Stimulated activated CD4-positive, alpha-beta T cell treated with anti-CD3 and anti-CD28 coated beads, Interleukin-4, amount 100 ng/mL, for 4 hours (primary cell): ENCODE measurements at places on chromosomes 3 and 15.

DNA sequence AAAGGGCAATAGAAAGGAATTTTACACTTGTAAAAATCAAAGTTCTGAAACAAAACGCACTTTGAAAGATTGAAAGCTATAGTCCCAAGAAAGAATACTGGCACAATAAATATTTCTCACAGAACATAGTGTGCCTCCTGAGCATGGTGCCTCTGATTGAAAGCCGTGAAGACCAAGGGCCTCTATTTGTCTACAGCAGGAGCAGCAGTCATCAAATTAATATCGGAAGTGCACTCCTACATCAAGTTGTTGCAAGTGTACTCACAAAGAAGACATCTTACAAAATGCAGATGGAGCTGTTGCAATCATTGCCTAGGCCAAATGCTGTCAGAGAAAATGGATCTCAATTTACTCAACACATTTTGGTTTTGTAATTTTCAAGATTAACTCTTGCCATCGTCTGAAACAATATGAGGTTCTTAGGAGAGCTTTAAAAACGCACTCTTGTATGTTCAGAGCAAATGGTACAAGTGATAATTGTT is 9.2 kb upstream of the WDR49 start:
- no peak for DNase-seq

DNA sequence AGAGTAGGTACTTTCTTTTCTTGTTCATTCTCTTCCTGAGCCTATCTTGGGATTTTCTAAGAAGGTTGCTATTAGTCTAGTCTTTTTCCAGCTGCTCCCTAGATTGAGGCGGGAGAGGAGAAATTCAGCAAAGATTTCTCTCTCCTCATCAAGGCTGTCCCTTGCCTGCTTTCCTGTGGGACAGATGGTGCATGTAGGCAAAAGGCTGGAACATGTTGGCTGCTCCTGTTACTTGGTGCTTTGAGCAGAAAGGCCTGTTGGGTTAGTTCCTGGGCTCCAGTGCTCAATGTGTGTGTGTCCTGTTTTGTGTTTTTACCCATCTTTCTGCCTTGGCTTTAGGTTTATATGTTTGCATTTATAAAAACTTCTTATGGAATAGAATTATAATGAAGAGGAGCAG is 9.1 kb upstream of the SNRPN start:
- DNase-seq: no peak

DNA sequence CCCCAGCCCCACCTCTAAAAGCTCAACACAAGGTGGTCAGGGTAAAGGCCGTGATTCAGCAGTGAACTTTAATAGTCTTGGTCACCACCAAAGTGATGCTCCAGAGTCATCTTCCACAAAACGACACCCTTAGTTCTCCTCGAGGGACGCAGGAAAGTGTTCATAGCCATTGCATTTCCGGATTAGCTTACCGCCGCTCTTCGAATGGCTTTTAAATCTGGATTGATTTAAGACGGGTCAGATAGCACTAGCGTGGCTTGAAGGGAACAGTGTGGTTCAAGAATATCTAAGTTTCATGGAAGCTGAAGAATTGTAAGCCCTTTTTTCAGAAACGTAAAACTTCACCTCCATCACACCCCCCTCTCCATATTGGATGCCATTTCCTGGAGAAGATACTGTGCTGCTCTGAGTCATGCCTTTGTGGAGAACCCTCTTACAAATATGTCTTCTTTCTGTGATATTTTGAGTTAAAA is 829 bp downstream of the RNF7 start:
- peak; percentile 2 for DNase-seq

DNA sequence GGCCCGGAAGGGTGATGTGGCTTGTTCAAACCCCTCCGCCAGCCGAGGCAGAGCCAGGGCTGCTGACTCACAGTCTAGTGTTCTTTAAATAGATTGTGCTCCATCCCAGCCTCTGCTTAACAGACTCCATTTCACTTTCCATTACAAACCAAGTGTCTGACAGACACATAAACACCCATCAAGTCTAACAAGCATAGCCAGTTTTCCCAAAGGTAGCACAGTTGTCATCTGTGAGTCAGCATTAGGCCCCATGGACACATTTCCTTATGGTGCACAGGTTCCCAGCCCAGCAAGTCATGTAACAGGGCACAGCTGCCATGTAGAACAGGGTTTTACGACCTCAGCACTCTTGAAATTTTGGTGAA is 109.9 kb upstream of the RAP2B start:
- DNase-seq: no peak

DNA sequence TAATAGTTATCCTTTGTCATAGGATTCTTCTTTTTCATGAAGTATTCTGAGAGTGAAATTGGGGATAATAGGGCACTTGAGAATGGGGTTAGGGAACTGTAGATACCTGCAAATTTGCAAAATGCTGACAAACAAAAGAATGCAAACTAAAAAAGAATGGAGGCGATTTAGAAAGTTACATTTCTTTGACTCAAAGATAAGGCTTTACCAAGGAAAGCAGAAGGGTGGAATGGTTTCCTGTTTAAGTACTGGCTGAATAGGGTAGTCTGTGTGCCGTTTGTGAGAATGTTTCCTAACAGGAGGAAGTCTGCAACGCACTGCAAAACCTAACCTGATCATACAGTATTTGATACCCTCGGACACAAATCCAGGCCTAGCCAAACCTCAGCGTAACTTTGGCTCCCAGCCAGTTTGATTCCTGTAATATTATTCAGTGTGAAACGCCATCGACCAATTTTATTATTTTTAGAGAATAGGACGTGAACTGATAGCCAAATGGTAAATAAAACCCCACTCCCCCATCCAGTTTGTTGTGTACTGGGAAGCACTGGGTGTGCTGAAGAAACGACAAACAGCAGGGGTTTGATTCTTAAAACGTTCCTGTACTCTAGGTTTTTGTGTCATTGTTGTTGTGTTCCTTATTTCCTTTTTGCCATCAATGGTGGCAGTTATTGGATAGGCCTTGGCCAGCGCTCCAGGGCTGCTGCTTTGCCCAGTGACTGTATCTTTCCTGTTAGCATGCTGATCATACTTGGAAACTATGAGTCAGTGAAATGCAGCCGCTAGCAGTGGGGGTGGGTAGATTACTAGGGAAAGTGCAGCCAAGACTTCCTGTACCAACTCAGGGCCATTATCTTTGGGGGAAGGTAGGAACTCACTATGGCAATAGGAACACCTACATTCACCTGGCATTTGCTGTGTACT is 148.0 kb upstream of the TBL1XR1 start:
- peak; percentile 81 for DNase-seq

GRCh38 chr15:35987056-35987455 is 441.1 kb upstream of the DPH6 start:
- no peak for DNase-seq

DNA sequence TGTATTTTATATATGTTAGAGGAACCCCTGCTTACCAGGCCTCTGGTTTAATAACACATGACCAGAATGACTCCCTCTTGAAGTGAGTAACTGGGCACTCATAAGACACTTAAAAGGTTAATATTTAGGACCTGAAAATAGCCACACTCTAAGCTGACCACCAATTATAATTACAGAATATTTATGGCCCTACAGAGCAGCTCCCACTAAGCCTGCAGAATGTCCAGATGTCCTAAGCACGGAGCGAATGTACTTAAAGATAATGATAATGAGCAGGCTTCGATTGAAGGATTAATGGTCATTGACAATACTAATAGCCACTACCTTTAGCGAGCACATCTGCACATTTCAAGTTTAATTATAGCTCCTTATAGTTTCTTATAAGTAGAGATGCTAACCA is 22.8 kb upstream of the KCTD6 start:
- no peak for DNase-seq

DNA sequence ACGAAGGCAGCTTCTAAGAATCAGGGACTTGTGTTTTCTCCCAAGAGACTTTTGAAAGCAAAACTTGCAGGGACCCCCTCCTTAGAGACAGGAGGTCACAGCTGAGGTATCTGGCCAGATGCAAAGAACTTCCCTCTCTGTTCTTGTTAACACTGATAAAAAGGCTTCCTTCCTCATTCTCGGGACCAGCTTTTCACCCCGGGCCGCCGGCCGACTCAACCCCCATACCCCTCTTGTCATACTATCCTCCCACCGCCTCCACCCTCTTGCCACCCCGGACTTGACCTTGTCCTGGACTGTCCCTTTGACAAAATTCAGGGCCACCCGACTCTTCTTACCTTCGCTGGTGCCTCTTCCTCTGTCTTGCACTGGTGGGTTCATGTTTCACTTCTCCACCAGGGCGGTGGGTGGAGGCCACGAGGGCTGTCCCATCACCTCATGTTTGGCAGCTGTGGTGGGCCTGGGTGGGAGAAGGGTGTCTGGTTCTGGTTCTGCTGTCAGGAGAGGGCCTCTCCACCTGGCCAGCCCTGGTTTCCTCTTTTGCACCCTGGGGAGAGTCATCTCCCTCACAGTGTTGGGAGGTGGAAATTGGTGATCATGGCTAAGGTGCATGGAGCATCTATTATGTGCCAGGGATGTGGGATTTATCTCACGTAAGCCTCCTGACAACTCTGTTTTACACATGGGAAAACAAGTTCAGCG is 32.5 kb downstream of the BHLHE40 start:
- DNase-seq: no peak

- no peak for DNase-seq
These were observed 27.4 kb downstream of the MIX23 start for GRCh38 chr3:122355612-122356011.

DNA sequence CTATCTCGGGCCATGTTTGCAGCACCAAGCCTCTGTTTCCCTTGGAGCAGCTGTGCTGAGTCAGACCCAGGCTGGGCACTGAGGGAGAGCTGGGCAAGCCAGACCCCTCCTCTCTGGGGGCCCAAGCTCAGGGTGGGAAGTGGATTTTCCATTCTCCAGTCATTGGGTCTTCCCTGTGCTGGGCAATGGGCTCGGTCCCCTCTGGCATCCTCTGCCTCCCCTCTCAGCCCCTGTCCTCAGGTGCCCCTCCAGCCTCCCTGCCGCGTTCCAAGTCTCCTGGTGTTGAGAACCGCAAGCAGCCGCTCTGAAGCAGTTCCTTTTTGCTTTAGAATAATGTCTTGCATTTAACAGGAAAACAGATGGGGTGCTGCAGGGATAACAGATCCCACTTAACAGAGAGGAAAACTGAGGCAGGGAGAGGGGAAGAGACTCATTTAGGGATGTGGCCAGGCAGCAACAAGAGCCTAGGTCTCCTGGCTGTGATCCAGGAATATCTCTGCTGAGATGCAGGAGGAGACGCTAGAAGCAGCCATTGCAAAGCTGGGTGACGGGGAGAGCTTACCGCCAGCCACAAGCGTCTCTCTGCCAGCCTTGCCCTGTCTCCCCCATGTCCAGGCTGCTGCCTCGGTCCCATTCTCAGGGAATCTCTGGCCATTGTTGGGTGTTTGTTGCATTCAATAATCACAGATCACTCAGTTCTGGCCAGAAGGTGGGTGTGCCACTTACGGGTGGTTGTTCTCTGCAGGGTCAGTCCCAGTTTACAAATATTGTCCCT is 1.2 kb downstream of the RHO start:
- DNase-seq: no peak

GRCh38 chr15:38479266-38479665 is 25.3 kb downstream of the FAM98B start:
- DNase-seq: no peak

DNA sequence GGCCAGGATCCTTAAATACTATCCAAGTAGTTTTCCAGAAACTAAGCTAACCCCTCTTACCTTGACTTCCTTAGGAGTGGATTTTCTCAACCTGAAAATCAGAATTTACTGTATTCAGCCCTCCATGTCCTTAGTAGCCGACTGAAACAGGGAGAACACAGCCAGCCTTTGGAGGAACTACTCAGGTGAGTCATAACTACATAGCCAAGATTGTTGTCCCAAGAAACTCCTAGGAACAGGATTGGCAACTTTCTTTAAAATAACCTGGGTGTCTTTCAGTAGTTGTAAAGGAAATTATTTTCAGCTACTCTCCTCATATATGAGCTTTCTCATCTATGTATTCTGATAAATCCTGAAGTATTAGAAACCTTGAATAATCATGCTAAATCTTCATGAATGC is 22.3 kb downstream of the FANCD2OS start:
- DNase-seq: no peak

DNA sequence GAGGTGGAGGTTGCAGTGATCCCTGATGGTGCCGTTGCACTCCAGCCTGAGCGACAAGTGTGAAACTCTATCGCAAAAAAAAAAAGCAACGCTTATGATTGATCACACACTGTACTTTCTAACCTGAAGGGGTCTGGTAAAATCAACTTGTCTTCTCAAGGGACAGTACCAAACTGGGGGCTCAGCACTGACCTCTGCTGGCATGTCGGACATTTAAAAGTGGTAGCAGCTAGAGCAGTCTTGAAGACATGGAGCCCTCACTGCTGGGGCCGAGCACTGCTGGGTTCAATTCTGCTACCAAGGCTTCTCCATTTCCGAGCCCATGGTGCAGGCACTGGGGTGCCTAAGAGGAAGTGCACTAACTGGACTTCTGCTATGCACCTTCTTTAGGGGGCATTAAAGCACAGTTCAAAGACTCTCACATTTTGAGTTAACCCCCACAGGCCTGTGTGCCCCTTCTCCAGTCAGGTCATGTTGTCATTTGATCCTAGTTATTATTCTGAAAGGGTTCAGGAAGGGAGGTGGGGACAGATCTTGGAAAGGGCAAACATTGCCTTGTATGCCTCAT is 26.4 kb upstream of the LAMP3 start:
- DNase-seq: peak; percentile 41

- no peak for DNase-seq
These were observed 256.7 kb upstream of the HES1 start for GRCh38 chr3:193879099-193879863.

DNA sequence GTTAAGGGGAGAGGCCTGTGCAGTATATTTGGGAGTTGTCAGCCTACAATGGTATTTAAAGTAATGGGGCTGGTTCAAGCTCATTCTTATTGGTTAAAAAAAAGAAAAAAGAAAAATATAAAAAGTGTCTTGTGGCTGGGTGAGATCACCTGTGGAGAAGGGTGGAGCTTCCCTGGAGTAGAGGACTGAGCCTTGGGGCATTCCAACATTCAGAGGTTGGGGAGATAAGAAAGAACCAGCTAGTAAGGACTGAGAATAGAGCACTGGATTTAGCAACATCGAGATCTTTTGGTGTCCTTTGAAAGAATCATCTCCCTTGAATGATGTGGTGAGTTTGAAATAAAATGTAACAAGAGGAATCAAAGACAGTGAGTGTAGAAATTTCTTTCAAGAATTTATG is 5.2 kb downstream of the SLC49A4 start:
- DNase-seq: no peak

DNA sequence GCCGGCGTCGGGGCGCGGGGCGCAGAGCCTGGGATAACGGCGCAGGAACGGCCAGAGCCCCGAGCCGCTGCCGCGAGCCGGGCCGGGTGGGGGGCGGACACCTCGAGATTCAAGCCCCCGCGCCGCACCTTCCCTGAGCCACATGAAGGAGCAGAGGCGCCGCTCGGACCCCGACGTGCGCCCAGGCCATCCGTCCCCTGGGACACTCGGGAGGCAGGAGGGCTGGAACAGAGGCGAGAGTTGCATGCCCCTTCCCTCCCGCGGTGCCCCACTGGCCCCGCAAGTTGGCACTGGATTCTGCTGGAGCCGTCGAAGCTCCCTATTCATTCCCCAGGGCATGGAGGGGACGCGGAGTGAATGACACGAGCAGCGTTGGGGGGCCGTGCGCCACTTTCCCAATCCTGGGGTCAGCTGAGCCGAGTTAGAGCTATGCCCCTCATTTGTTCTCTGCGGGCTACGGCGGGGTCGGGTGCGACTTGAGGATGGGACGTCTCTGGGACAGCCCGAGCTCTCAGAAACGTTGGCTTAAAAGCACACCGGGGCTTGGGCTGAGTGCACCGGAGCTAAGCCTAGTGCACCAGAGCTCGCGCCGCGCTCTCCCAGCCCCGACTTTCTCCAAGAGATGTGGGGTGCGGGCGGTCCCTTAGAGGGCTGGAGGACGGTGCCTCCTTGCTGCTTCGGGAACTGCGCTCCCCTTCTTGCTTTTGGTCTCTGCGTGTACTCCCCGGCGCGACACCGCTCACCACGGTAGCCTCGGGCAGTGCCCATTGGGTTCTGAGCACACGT is 588 bp downstream of the SLC6A1 start:
- no peak for DNase-seq
